ENCODE measurements at places on chromosomes 5 and 9.

DNA sequence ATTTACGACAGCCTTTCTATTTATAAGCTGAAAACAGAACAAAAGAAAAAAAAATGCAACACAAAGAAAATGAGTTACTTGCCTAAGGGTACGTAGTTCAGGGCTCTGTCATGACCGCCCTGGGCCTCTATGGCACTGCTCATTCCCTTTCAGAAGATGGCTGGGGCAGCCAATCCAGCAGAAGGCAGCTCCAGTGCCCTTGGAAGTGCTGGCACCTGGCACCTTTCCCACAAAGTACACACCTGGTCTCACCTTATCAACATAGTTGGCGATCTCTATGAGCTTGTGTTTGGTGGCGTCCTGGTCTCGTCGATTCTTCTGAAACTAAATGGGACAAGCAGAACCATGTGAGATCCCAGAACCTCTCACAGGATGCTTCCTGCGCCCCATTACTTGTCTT lies 53.2 kb downstream of the NIPAL4 start:
- DNase-seq = no peak

DNA sequence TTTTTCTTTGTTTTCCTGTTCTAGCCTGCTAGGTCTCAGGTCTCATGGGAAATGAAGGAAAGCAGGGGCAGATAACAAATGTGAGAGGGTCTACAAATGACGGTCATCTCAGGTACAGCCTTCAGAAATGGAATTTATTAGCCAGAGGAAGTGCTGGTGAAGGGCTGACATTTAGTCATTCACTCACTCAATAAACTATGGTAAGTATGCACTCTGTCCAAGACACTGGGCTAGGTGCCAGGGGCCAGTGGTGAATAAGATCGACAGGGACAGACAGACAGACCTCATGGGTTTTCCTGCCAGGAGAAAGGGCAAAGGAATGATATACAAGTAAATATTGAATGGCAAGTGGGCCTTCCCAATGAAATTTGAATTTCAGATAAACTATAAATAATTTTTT lies 6.3 kb downstream of the PDE6A start:
- peak; percentile 35 for DNase-seq

- DNase-seq = no peak
Measured at GRCh38 chr5:67942421-67942820, 273.1 kb upstream of the PIK3R1 start.

- peak; percentile 48 for DNase-seq
Measured at GRCh38 chr5:61280205-61280604, 51.9 kb upstream of the ZSWIM6 start.

GRCh38 chr5:178115814-178116142 lies 2.4 kb downstream of the N4BP3 start:
- DNase-seq = no peak

GRCh38 chr9:86580688-86581087 lies 226.5 kb upstream of the TUT7 start:
- DNase-seq = no peak

GRCh38 chr5:113034182-113034773 lies 57.7 kb downstream of the DCP2 start:
- peak; percentile 92 for DNase-seq

DNA sequence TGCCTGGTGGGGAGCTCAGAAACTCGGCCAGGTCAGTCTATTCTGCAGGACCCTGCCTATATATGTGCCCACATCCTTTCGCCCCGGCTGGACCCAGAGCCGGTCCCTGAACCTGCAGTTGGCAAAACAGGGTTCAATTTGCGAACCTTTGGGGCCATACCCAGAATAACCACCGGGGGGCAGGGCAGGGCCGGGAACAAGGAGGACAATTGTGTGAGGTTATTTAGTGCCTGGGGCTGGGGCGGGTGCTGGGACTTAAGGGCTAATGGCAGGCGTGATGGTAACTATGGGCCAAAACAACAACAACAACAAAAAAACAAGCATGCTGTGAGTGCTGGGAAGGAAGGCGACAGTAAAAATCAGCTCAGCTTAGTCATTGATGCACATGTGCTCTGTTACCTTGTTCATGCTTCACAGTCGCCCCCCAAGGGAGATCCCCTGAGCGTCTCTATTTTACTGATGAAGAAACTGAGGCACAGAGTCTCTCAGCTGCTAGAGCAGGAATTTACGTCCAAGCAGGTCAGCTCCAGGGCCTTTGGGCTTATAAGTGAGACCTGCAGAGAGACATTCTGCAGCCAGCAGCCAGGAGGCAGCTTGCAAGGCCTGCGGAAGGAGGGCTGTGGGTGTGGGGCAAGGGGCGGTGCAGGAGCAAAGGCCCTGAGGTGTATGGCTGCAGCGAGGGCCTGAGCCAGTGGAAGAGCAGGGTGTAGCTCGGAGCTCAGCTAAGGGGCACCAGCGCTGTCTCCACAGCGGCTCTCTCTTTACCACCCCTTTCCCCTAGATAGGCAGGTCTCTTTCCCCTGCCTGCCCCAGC lies 106.0 kb downstream of the PHF2 start:
- DNase-seq = peak; percentile 73
